Kidney (tissue), 22 donors: ENCODE measurements at places on chromosomes 2 and 18. TPM values are rescaled to one million over a fixed set of nuclear protein-coding genes. Genes with fewer than 3 reads are reported as not detected.

- H3K27ac ChIP-seq: no peak overlapping the region
- DNase-seq: no peak
- no peak overlapping the region for H3K4me3 ChIP-seq
- H3K27me3 ChIP-seq: no peaks in the 10 kb centered on the region
Measured at GRCh38 chr2:44392338-44392943, 30.7 kb downstream of the CAMKMT start.

DNA sequence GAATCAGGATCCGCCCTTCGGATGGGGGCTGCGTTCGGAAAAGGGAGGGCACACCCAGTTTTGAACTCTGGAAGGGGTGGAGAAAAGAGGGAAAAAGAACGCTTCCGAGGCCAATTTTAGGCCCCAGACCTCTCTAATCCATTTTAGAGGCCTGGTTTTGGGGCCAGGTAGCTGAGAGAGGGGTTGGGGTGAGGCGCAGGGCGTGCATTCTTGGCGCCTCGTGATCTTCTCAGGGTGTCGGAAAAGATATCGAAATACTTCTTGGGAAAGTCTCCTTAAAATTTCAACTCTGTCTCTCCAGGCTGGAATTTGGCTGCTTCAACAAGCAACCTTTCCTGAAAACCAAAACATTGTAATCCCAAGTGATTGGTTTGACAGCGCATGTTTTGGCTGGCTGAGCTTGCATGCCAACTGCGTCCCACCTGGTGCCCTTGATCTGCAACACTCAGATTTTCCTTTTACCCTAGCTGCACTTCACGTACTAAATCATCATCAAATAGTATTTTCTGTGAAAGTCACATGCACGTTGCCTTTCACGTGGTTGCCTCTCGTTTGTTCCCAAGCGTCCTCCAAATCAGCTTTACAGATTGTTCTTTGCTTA lies 864 bp upstream of the XPO1 start:
- H3K4me3 ChIP-seq: peak overlapping the region; percentile 97
- H3K27ac ChIP-seq: peak overlapping the region; percentile 99
- no peak for DNase-seq
- H3K4me1 ChIP-seq: peaks cover 2% of the 10 kb centered on the region
- H3K27me3 ChIP-seq: no peaks in the 10 kb centered on the region

DNA sequence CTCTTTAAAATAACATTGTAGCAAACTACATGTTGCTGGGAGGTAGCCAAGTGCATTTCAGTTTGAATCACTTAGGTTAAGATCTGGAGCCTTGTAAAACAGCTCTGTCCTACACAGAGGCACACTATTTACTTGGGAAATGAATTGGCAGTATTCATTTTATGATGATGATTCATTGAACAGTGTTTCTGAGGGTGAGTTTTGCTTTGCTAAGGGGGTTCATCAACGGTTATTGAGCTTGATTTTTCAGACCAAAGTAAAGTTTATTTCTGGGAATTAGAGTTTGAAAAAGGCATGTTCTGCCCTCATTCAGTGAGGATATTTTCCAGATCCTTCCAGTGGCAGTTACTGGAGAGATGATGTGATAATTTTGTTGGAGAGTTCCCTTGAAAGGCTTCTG lies 55.6 kb downstream of the CCDC85A start:
- H3K36me3 ChIP-seq: no peaks in the 10 kb centered on the region
- no peak for DNase-seq

- DNase-seq: no peak
- H3K27me3 ChIP-seq: no peaks in the 10 kb centered on the region
- H3K36me3 ChIP-seq: no peaks in the 10 kb centered on the region
- no peaks in the 10 kb centered on the region for H3K4me1 ChIP-seq
- H3K27ac ChIP-seq: no peak overlapping the region
- H3K4me3 ChIP-seq: no peak overlapping the region
Measured at GRCh38 chr2:183088061-183088460, 9.5 kb downstream of the DUSP19 start.

DNA sequence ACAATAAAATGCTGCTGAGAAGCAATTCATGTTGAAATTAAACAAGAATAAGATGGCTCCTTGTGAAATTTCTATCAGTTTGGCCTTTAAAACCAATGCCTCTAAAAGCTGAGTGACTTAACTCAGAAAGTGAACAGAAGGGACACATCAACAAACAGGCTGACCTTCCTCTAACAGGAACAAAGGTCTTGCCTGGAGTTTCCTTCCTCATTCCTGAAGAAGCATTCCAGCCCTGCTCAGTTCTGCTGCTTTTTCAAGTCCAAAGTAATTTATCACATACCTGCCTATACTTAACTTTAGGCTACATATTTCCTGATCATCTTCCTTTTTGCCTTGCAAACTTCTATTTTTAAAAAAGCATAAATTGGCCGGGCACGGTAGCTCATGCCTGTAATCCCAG lies 14.1 kb downstream of the PTRHD1 start:
- no peaks in the 10 kb centered on the region for H3K36me3 ChIP-seq
- H3K27ac ChIP-seq: no peak overlapping the region
- H3K4me3 ChIP-seq: no peak overlapping the region
- no peaks in the 10 kb centered on the region for H3K27me3 ChIP-seq
- DNase-seq: no peak
- no peaks in the 10 kb centered on the region for H3K4me1 ChIP-seq

- DNase-seq: peak; percentile 95
- H3K36me3 ChIP-seq: no peaks in the 10 kb centered on the region
- H3K4me1 ChIP-seq: no peaks in the 10 kb centered on the region
- H3K27me3 ChIP-seq: no peaks in the 10 kb centered on the region
- H3K27ac ChIP-seq: no peak overlapping the region
- no peak overlapping the region for H3K4me3 ChIP-seq
Measured at GRCh38 chr18:46152808-46153617, 48.8 kb downstream of the HAUS1 start.

Gene INSIG2
- 29.0 TPM for total RNA-seq

Gene PJVK
- 4.3 TPM for total RNA-seq

Gene CAPN14
- total RNA-seq: 0.25 TPM

DNA sequence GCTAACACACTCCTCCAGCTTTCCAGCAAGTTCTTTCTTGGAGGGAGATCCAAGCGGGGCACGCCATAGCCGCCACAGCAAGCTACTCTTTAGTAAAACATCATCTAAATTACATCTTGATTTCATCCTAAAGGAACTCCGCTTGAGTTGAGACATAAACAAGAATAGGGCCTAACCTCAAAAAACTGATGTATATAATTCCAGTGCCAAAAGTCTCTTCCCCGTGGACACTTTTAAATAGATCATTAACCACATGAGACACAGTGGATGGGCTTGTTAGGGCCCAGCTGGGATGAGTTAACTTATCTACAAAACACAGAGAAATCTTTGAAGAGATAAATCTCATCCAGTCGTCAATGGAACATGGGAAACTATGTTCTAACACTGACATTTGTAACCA lies 20.8 kb upstream of the MLPH start:
- H3K27me3 ChIP-seq: no peaks in the 10 kb centered on the region
- no peaks in the 10 kb centered on the region for H3K36me3 ChIP-seq
- DNase-seq: no peak
- H3K4me1 ChIP-seq: no peaks in the 10 kb centered on the region
- no peak overlapping the region for H3K4me3 ChIP-seq

DNA sequence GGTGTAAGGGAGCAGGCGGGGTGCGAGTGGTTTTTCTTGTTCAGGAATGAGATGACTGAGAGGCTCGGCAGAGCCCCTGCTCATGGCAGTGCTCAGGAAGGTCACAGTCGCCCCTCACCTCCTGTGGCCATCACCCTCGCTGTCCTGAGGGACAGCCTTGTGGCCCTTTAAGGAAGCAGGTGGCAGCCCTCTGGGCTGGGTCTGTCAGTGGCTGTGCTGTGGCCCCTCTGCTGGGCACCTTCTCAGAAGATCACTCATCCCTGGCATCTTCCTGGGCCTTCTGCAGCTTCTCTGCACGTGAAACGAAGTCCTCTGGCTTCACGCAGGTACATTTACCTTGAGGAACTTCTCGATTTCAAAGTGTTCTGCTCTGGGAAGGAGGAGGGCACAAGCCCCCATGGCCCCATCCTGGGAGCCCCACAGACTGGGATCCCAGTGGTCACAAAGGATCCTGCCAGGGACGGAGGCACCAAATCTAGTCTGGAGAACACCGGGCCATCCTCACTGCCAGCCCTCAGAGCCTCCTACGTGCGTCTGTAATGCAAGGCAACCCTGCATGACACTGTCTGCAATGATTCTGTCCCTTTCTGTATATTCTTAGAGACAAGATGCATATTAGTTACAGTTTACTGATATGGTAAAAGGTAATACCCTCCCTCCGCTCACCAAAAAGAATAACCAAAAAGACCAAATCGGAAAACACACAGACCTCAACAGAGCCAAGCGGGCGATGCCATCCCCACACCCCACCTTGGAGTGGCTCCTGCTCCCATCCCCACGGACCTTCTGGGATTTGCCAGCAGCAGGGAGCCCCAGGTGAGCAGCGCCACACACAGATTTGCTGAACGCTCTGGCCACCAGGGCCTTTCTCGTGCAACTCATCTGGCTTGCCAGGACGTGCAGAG lies 25.9 kb upstream of the FAHD2A start:
- no peaks in the 10 kb centered on the region for H3K27me3 ChIP-seq
- no peak overlapping the region for H3K4me3 ChIP-seq
- no peaks in the 10 kb centered on the region for H3K36me3 ChIP-seq
- no peak overlapping the region for H3K27ac ChIP-seq
- DNase-seq: no peak

GRCh38 chr2:36414307-36414706 lies 58.7 kb downstream of the CRIM1 start:
- no peaks in the 10 kb centered on the region for H3K36me3 ChIP-seq
- H3K4me1 ChIP-seq: peaks cover 55% of the 10 kb centered on the region
- H3K27me3 ChIP-seq: no peaks in the 10 kb centered on the region
- no peak overlapping the region for H3K4me3 ChIP-seq
- no peak for DNase-seq

Gene GAD1
- total RNA-seq: 1.1 TPM

GRCh38 chr2:195756218-195756942 lies 99.4 kb downstream of the SLC39A10 start:
- H3K4me3 ChIP-seq: no peak overlapping the region
- no peak for DNase-seq
- H3K27ac ChIP-seq: no peak overlapping the region

Gene VWA3B
- 0.35 TPM for total RNA-seq

- no peaks in the 10 kb centered on the region for H3K4me1 ChIP-seq
- no peak overlapping the region for H3K27ac ChIP-seq
- no peaks in the 10 kb centered on the region for H3K36me3 ChIP-seq
- DNase-seq: no peak
- no peaks in the 10 kb centered on the region for H3K27me3 ChIP-seq
Measured at GRCh38 chr2:130871843-130872740, 35.4 kb downstream of the ARHGEF4 start.

DNA sequence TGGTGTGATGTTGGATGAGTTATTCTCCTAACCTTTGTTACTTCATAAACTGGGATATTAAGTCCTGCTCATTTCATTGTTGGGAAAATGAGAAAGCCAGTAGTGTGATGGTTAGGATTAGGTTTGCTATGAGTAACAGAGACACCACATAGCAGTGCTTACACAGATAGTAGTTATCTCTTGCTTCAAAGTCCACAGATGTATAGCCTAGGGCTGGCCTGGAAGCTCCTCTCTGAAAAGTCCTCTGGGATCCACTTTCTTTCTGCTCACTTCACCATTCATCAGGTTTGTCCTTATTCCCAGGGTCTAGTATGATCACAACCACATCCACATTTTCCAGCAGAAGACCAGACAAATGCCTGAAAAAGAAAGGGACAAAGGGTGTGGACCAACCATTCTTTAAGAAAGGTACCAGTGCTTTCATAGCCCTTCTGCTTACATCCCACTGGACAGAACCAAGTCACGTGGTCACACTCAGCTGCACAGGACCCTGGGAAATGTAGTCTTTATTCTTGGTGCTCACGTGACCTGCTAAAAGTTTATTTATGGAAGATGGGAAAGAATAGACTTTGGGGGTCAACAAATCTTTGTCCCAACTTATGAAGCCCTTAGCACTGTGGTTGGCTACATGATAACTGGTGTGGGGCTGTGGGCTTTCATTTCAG lies 108.9 kb downstream of the INSIG2 start:
- H3K4me1 ChIP-seq: no peaks in the 10 kb centered on the region
- H3K27ac ChIP-seq: no peak overlapping the region

Gene PTPN4
- total RNA-seq: 46.4 TPM

Gene CRYBA2
- not detected for total RNA-seq

Gene COLEC12
- 7.4 TPM for total RNA-seq

GRCh38 chr2:95345081-95345562 lies 48.0 kb downstream of the KCNIP3 start:
- H3K4me3 ChIP-seq: no peak overlapping the region
- H3K4me1 ChIP-seq: no peaks in the 10 kb centered on the region
- DNase-seq: no peak
- no peaks in the 10 kb centered on the region for H3K36me3 ChIP-seq
- H3K27me3 ChIP-seq: no peaks in the 10 kb centered on the region
- H3K27ac ChIP-seq: peak overlapping the region; percentile 32

DNA sequence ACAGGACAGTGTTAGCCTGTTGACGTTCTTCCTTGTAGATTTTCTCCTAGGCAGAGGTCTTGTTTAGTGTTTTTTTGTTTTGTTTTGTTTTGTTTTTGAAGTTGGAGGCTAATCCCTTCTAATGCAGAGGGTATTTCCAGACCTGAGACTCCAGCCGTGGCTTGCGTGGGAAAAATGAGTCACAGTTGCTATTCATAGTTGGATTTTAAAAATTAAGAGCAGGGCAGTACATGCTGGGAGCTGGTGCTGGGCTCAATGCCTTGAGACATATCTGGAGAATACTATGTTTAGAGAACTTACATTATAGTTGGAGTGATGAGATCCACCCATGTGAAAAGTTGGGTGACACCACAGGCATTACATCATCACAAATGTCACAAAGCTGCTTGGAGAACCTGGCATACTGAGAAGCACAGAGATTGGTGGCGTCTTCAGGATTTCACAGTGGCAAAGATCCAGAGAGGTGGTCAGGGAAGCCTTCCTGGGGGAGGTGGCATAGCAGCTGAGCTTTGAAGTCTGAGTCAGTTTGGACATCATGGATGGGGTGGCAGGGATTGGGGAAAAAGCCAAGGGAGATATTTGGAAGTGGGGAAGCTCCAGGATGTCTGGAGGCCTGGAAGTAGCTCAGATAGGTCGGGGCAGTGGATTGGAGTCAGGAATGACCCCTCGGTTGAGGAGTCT lies 249.4 kb downstream of the LOXHD1 start:
- no peak for DNase-seq
- peak overlapping the region; percentile 32 for H3K27ac ChIP-seq
- H3K4me1 ChIP-seq: peaks cover 5% of the 10 kb centered on the region
- H3K27me3 ChIP-seq: no peaks in the 10 kb centered on the region

Gene CYRIA
- total RNA-seq: 11.8 TPM

Gene CENPO
- total RNA-seq: 5.7 TPM
